ENCODE measurements at places on chromosomes 5 and 9.

- no peak for DNase-seq
Observed at GRCh38 chr9:87115785-87116184, 168.5 kb upstream of the GAS1 start.

DNA sequence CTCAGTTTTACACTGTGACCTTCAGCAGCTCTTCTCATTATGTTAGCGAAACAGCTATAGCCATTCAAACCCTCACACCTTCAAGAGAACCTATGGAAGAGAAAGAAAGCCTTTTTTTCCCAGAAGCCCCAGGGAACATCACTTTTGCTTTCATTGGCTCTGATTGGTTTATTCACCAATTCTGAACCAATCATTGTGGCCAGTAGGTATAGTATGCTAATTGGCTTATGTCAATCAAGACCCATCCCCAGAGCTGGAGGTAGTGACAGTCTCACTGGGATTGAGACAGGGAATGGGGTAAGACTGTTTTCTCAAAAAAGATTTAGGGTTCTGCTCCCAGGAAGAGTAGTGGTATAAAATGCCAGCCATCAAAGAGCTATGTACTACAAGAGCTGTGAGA is 74.1 kb upstream of the FSD1L start:
- no peak for DNase-seq

- no peak for DNase-seq
Observed at GRCh38 chr5:169272731-169273427, 28.1 kb downstream of the SLIT3 start.

DNA sequence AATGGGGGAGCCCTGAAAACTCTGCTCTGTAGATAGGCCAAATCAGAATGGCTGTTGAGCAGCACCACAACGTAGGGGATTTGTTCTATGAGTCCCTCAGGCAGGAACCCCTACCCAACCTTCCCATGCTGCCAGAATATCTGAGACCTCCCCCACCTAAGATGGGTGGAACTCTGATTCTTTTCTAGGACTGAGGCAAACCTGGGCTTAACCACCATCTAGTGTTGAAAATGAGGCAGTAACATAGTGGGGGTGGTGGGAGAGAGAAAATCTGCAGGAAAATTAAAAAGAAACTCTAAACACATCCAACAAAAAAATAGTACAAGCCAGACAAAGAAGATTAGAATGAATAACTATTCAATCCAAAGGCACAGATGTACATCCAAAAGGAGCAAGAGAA is 228.4 kb downstream of the ATPSCKMT start:
- no peak for DNase-seq

DNA sequence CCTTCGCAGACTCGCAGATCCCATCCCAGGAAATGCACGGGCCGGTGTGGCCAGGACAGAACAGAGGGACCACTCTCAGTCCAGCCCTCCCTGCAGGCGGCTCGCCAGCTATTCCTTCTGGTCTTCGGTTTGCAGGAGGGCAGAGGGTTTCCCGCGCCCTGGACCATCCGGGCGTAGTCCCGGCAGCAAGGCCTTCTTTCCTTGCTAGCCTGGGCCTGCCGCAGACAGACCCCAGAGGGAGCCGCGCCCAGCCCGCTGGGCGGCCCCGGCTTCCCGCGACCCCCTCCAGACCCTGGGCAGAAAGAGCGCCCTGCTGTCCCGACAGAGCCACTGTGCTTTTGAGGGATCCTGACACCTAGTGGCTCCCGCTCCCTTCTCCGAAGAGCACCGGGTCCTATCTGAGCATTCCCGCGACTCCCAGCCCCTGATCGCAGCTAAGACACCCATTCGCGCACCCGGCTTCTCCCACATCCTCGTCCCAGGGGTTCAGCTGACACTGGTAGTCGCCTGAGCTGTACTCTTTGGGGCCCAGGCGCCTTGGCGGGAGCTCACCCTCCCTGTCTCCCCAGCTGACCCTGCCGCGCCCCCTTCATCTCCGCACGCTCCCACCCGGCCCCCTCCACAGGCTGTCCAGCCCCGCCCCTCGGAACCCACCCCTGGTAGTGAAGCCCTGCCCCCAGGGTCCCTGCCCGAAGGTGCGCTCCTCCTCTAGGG is 1.1 kb downstream of the CFAP90 start:
- DNase-seq, result no peak

- no peak for DNase-seq
Observed at GRCh38 chr5:43000914-43001313, 39.2 kb downstream of the ANXA2R start.

GRCh38 chr5:78845470-78845869 is 139.6 kb downstream of the ARSB start:
- DNase-seq, result no peak

GRCh38 chr9:27485158-27485557 is 38.9 kb upstream of the IFNK start:
- DNase-seq, result no peak

GRCh38 chr5:17178373-17178675 is 39.1 kb upstream of the BASP1 start:
- DNase-seq, result no peak

DNA sequence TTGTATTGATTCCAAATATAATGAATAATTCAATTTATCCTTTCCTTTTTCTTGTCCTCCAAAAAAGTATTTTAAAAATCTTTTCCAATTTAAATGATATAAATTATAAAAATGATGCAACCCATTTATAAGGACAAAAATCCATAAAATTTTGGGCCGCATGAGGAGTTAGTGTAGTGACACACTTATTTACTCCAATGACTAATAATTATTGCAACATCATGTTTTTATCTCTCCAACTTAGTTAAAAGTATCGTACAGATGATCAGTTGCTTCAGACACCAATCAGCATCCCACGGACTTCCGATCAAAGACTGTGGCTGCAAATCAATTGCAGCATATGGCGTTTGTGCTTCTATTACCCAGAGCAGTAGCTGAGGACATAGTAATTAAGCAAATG is 58.6 kb downstream of the HTR4 start:
- no peak for DNase-seq

- peak; percentile 50 for DNase-seq
Observed at GRCh38 chr9:131656356-131657036, 83.4 kb downstream of the RAPGEF1 start.
